ENCODE measurements at places on chromosomes 16 and 17. TPM values are rescaled to one million over a fixed set of nuclear protein-coding genes. Genes with fewer than 3 reads are reported as not detected.

The CMIP gene
- total RNA-seq, result 5.3 TPM

The PSMC3IP gene
- total RNA-seq, result 2.1 TPM

The FOXJ1 gene
- total RNA-seq, result not detected

The CD300LF gene
- total RNA-seq, result not detected

The SYCE1L gene
- total RNA-seq, result 0.32 TPM

The ICAM2 gene
- 0.26 TPM for total RNA-seq

The PIK3R6 gene
- total RNA-seq, result not detected

The MPP2 gene
- total RNA-seq, result 3.6 TPM

The CACNG1 gene
- total RNA-seq, result not detected

The GNGT2 gene
- total RNA-seq, result not detected

The ATP1B2 gene
- not detected for total RNA-seq

The NPB gene
- total RNA-seq, result 0.63 TPM

The PERCC1 gene
- total RNA-seq, result not detected

The KCNJ2 gene
- total RNA-seq, result 52.5 TPM

The GH1 gene
- not detected for total RNA-seq

The TMEM100 gene
- total RNA-seq, result 2.8 TPM

The MEOX1 gene
- total RNA-seq, result 0.16 TPM

The SLFN14 gene
- not detected for total RNA-seq

The FAM20A gene
- 11.2 TPM for total RNA-seq

The KRTAP2-1 gene
- total RNA-seq, result not detected

Measured in bronchial smooth muscle cell (primary cell).